ENCODE measurements at places on chromosomes 5 and 9. TPM values are rescaled to one million over a fixed set of nuclear protein-coding genes. Genes with fewer than 3 reads are reported as not detected.
A peak's percentile ranks its signal among the peaks of the same experiment; 100 is the strongest.

DNA sequence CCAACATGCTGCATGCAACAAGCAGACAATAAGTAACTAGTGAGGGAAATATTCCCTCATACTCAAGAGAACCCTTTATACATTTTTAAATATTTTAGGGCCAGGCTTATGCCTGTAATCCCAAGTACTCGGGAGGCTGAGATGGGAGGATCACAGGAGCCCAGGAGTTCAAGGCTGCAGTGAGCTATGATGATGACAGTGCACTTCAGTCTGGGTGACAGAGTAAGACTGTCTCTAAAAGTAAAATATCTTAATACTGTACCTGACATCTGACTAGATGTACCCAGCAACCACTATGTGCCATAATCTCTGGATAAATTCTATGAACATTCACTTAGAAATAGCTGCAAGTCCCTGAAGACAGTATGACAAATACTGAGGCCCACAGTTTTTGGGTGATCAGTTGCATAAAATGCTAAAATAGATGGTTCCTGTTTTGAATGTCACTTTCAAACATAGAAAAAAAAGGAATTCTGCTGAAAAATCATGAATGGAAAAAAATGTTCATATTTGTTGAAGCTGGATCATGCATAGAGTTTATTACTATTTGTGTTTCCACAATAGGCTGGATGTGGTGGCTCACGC is 2.0 kb upstream of the C5orf15 start:
- H3K4me3 ChIP-seq = peak overlapping the region; percentile 94
- peaks cover 38% of the 10 kb centered on the region for H3K4me1 ChIP-seq
- H3K36me3 ChIP-seq = peaks cover 34% of the 10 kb centered on the region
- peak overlapping the region; percentile 90 for H3K27ac ChIP-seq
- H3K27me3 ChIP-seq = no peaks in the 10 kb centered on the region

DNA sequence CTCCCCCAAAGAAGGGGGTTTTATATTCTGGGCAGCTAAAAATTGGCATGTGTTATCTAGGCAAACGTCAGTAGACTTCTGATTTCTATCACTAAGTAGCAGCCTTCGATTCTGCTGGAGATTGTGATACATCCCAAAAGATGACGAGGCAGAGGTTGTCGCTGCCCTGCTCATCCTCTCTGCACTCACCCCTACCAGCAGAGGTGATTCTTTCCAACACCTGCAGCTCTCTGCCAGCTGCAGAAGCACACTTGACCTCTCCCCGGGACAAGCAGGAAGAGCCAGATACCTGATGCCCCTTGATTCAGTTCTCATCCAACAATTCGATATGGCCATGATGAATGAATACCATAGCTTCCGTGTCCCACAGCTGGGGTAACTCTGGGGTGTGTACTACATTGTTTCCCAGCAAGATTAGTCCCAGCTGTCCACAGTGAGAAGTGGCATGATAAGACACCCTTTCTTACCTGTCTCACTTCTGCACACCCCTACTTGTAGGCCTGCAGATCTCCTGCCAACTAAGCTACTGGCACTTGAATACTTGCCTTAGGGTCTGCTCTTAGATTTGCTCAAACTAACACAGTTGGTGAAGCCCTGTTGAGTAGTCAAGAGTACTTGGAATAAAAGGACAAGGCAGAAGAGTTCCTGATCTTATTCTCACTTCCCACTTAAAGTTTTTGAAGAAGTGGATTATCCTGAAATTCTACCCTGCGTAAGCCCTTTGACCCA is 37.6 kb upstream of the SMAD5 start:
- H3K27me3 ChIP-seq = peaks cover 22% of the 10 kb centered on the region
- no peaks in the 10 kb centered on the region for H3K36me3 ChIP-seq
- H3K27ac ChIP-seq = no peak overlapping the region
- no peak overlapping the region for H3K4me3 ChIP-seq
- H3K4me1 ChIP-seq = no peaks in the 10 kb centered on the region

DNA sequence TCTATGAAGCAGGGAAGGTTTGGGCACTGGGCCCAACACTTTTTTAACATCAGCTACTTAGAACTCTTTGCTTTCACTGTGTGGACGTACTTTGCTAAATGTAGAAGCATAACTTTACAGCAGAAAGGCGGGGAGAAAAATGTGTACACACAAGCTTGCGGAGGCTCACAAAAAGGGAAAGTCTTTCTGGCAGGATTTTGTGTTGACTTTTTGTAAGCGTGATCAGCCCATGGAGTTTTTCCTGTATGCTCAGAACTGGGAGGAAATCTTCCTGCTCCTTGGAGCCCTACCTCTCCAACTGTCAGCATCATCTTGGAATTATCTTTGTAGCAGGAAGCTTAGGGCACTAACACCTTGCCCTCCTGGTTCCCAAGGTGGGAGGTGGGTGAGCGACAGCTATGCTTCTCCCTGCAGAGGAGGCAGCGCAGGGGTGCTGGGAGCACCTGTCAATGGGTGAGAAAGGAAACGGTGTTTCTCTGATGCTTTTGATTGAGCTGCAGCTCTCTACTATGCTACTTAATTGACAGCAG is 321.9 kb downstream of the GADD45G start:
- H3K4me3 ChIP-seq = no peak overlapping the region
- peaks cover 12% of the 10 kb centered on the region for H3K27me3 ChIP-seq
- no peaks in the 10 kb centered on the region for H3K36me3 ChIP-seq
- no peak overlapping the region for H3K27ac ChIP-seq
- no peak for DNase-seq
- H3K4me1 ChIP-seq = peaks cover 25% of the 10 kb centered on the region

DNA sequence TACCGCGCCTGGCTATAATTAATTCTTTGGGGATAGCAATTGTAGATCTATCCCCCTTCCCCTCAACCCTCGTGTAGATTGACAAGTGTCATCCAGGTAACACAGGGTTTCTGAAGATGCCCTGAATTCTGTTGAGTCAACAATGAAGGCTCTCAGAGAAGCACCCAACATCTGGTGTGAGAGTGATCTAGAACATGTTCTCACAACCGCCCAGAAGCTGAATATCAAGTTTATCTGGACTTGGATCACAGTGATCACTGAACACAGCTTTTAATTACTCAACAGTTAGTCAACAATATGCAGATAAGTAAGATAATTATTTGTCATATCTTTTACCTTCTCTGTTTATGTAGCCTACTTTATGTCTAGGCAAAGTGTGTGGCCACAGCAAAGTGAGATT is 204.2 kb upstream of the RGMB start:
- peaks cover 5% of the 10 kb centered on the region for H3K27me3 ChIP-seq
- no peak for DNase-seq
- H3K27ac ChIP-seq = no peak overlapping the region
- H3K4me3 ChIP-seq = no peak overlapping the region

- no peaks in the 10 kb centered on the region for H3K27me3 ChIP-seq
- peak overlapping the region; percentile 63 for H3K27ac ChIP-seq
- H3K4me1 ChIP-seq = peaks cover 81% of the 10 kb centered on the region
- no peak for DNase-seq
- no peaks in the 10 kb centered on the region for H3K36me3 ChIP-seq
These were observed 55.9 kb downstream of the ARHGAP26 start for GRCh38 chr5:142826093-142826492.

GRCh38 chr9:131203431-131204218 is 72.7 kb downstream of the FAM78A start:
- H3K27ac ChIP-seq = no peak overlapping the region
- H3K4me3 ChIP-seq = no peak overlapping the region
- DNase-seq = peak; percentile 33
- peaks cover 55% of the 10 kb centered on the region for H3K36me3 ChIP-seq
- no peaks in the 10 kb centered on the region for H3K4me1 ChIP-seq
- H3K27me3 ChIP-seq = no peaks in the 10 kb centered on the region

DNA sequence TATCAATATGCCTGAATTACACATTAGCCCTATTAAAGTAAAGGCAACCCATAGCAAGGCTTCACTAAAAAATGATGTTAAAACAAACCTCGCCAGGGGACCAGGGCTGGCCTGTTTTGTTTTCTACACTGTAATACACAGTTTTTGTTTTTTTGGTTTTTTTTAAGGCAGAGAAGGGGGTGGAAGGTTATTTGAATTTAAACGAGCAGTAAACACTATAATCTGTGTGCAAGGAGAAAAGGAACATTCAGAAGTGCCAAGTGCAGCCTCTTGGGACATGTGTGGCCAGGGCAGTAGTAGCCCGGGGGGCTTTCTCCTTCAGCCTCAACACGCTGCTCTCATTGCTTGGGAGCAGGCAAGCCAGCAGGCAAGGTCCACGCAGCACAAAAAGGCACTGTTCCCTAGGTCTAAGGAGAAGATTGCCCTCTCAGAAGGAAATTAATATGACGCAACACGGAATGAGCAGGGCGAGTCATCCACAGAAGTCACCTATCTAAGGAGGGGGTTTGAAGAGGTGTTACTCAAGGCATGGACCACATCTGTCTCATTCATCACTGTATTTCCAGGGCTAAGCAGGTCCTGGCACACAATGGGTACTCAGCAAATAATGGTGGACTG is 16.2 kb downstream of the SIL1 start:
- no peak overlapping the region for H3K4me3 ChIP-seq
- no peak for DNase-seq
- H3K4me1 ChIP-seq = peaks cover 6% of the 10 kb centered on the region
- H3K36me3 ChIP-seq = peaks cover 2% of the 10 kb centered on the region
- H3K27me3 ChIP-seq = no peaks in the 10 kb centered on the region

PCDHGB2 gene
- 0.07 TPM for total RNA-seq

CARTPT gene
- not detected for total RNA-seq

TMEM252 gene
- total RNA-seq = not detected

Data from activated CD4-positive, alpha-beta T cell treated with anti-CD3 and anti-CD28 coated beads for 36 hours (primary cell).